ENCODE measurements at places on chromosomes 13 and 19.

DNA sequence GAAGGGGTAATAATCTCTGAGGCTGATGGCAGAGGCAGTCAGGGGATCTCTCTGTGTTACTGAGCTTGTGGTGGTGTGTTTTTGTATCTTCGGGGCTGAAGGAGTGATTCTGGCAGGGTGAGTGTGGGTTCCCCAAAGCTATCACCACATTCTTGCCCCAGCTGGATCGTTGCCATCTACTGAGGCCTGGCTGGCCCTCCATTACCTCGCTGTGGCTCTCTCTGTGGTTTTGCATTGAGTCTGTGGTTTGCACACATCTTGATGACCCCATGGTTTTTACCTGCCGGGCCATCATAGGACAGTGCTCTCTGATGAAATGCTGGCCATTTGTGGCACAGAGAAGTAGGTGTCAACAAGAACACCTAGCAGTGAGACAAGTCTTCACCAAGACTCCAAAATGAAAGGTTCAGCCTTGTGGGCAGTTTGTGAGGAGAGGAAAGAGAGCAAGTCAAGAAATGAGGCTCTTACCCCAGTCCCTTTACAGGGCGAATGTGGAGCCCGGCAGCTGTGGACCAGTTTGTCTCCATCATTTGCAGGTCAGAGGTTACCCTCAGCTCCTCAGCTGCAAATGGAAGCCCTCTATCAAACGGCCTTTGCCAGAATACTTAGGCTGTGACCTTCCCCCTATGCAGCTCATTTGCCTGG lies 69.0 kb upstream of the NPAS1 start:
- DNase-seq, result no peak

GRCh38 chr19:32767951-32768679 lies 48.5 kb downstream of the TDRD12 start:
- no peak for DNase-seq

DNA sequence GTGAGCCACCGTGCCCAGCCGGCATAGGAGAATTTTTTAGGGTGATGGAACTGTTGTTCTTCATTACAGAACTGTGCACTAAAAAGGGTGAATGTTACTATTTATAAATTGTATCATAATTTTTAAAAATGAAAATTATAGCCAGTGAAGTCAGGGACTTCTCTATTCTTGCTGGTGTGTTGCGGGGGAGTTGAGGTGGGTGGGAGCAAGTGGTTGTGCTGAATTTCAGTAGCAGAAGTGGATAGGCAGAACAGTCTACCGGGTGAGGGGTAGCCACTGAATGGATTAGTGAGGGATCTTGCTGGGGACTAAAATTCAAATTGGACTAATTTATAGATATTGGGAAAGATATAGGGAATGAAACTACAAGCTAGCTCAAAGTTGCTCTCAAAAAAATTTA lies 74.0 kb downstream of the CAB39L start:
- no peak for DNase-seq

DNA sequence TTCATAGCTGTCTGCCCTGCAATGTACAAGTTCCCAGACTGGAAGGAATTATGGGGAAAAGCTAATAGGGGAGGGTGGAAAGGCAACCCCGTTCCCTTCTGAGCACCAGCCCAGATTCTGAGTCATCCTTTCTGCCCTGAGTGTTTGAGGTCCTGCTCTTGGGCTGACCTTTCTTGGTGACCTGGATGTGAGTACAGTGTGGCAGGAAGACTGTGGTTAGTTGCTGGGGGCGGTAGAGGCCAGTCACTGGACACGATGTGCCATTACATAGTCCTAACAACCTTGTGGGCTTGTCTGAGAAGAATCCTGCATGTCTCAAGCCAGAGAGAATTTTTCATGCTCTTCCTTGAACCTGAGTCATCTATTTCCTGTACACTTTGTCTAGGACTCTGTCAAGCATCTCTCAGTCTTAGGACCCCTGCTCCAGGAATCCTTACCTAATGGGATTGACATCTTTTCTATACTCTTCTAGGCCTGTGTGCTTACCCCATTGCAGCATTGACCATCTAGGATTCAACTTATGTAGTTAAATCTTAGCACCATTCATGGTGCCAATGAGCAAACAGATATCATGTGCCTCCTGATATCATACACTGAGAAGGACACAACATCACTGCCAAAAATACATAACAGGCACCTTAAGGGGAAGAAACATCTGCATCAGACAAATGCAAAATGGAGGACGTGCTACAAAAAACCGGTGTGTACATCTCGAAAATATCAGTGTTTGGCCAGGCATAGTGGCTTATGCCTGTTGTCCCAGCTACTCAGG lies 8.1 kb upstream of the ANGPTL4 start:
- DNase-seq, result no peak

DNA sequence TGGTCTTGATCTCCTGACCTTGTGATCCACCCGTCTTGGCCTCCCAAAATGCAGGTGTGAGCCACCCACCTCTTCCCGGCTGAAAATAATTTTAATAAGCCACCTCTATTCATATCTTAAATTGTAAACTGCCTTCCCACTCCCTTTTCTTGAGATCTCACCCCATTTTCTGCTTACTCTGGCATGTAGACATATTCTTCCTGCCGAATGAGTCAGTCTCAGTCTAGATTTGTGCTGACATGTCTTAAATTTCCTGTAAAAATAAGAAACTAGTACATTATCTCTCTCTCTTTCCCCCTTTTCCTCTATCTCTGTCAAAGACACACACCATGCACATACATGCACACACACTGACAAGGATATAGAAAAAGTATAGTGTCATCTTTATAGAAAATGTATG lies 60.9 kb downstream of the THSD1 start:
- DNase-seq, result no peak

DNA sequence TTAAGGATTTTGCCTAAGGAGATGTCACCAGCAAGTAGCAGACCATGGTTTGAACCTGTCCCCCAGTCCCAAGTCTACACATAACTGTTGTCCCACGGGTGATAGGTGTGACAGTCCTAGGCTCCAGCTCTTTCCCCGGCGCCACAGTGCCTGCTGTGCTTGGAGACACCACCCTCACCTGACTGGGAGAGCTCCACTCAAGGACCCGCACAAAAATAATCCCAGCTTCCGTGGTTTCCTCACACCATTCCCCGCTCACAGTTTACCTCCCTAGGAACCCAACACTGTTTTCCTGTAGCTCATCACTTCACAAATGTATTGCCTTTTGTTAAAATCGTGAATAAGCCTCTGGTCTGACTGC lies 19.8 kb upstream of the RASA3 start:
- DNase-seq, result no peak

DNA sequence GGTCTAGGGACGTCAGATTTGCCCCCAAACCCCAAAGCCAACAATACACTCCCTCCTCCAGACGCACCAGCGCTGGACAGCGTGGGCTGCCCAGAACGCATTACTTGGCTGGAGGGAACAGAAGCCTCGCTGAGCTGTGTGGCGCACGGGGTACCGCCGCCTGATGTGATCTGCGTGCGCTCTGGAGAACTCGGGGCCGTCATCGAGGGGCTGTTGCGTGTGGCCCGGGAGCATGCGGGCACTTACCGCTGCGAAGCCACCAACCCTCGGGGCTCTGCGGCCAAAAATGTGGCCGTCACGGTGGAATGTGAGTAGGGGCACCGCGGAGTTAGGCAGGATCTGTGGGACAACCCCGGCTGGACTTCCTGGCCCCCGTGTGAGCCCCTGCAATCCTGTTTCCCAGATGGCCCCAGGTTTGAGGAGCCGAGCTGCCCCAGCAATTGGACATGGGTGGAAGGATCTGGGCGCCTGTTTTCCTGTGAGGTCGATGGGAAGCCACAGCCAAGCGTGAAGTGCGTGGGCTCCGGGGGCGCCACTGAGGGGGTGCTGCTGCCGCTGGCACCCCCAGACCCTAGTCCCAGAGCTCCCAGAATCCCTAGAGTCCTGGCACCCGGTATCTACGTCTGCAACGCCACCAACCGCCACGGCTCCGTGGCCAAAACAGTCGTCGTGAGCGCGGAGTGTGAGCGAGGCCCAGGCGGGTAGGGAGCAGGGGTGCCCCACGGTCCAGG lies 4.0 kb downstream of the ICAM5 start:
- DNase-seq, result no peak

DNA sequence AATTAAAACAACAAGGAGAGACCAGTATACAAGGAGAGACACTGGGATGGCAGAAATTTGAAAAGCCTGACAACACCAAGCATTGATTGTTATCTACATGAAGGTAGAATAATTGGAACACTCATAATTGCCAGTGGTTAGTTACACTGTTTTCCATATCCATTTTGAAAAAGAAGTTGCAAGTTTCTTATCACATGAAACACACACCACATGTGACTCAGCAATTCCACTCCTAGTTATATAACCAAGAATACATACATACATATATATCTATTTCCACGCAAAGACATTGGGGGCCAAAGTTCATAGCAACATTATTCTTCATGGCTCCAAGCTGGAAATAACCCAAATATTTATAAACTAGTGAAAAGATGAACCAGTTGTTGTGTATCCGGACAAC lies 15.2 kb upstream of the PABPC3 start:
- DNase-seq, result no peak

- DNase-seq, result no peak
Measured at GRCh38 chr13:72561791-72562190, 165.6 kb downstream of the MZT1 start.

DNA sequence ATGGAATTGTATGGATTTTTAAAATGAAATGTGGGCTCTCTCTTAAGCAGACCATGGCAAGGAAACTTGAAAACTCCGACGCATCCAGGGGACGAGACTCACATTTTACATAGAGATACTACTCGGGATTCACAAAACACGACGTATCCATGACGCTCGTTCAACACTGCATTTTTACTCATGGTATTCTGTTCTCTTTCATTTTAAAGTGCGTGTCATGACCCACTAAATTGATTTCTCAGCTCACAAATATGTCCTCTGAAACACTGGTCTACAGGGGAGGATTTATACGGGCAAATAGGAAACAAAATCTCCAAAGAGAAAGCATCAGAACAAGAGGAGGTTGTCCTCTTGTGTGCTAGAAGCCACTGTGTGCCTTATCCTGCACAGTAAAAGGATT lies 523.5 kb downstream of the MYO16 start:
- DNase-seq, result no peak

- DNase-seq, result no peak
Measured at GRCh38 chr13:42354241-42355091, 82.5 kb downstream of the AKAP11 start.

GRCh38 chr13:110380359-110381028 lies 73.4 kb downstream of the COL4A2 start:
- no peak for DNase-seq

GRCh38 chr13:40306817-40307216 lies 359.6 kb downstream of the FOXO1 start:
- DNase-seq, result no peak

DNA sequence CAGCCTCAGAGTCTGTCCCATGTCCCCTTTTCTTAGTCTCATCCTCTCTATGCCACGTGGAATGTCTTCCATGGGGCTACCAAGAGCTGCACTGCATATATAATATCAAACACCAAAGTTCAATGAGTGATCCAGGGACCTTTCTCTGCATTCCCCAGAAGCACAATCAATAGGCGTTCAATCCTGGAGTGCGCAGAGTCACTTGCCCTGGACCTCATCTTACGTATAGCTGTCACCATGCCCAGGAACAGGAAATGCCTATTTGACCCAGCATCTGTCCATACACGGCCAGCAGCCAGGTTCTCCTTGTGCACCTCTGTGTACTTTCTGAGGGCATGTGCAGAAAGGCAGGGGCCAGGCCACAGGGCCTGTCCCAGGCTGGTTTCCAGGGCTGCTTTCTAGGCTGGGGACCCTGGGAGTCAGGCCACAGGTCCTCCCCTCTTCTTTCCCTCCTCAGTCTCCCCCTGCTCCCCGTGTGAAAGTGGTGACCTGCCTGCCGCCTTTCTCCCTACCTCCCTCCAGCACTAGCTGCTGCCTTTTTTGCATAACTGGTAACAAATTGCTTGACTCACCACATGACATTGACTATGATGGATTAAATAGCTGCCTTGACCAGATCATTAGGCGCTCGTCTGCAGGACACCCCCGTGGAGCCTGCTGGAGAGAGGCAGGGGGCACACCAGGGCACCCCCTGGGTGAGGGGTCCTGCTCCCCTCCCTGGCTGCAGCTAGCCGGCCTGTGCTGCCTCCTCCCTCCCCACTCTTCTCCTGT lies 222.0 kb downstream of the ZNF536 start:
- DNase-seq, result no peak

- DNase-seq, result no peak
Measured at GRCh38 chr19:41994521-41994971, 516 bp upstream of the ATP1A3 start.

DNA sequence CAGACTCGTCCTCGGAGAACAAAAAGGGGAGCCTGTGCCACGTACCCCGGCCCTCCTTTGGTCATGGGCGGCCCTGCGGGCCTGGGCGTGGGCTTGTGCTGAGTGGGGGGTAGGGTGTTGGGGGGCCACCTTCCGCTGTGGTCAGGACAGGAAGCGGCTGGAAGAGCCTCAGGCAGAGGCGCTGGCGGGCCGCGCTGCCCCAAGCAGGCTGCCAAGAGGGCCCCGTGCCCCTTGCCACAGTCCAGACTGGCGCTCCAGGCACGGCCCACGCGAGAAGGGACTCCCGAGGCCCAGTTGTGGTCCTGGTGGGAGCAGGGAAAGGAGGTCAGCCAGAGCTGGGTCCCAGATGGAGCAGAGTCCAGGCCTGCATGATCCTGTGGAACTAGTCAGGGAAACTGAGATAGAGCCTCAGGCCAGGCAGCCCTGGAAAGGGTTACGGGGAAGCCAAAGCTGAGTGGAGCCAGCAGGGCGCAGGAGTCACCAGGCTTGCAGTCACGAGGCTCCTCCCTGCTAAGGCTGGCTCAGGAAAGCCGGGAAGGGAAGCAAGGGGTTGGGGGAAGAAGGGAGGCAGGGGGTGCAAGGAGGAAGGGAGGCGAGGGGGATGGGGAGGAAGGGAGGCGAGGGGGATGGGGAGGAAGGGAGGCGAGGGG lies 135.0 kb downstream of the CRYL1 start:
- DNase-seq, result no peak

GRCh38 chr19:44603201-44603945 lies 10.0 kb upstream of the IGSF23 start:
- DNase-seq, result no peak

DNA sequence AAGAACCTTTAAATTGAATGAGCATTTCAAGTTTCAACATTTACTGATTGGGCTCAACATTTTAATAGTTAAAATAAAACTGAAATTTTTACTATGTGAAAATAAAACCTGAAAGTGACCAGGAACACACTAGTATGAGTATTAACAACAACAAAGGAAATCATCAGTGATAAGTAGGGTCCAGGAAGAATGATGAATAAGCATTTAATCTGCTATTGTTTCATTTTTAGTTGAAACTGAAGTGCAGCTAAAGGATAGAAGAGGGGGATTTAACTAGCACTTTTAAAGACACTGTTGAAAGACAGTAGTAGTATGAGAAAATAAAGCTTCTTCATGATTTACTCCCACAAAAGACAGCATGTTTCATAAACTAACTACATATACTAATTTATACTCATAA lies 250.9 kb upstream of the IPO5 start:
- DNase-seq, result no peak
